ENCODE measurements at places on chromosomes 2 and 18.

DNA sequence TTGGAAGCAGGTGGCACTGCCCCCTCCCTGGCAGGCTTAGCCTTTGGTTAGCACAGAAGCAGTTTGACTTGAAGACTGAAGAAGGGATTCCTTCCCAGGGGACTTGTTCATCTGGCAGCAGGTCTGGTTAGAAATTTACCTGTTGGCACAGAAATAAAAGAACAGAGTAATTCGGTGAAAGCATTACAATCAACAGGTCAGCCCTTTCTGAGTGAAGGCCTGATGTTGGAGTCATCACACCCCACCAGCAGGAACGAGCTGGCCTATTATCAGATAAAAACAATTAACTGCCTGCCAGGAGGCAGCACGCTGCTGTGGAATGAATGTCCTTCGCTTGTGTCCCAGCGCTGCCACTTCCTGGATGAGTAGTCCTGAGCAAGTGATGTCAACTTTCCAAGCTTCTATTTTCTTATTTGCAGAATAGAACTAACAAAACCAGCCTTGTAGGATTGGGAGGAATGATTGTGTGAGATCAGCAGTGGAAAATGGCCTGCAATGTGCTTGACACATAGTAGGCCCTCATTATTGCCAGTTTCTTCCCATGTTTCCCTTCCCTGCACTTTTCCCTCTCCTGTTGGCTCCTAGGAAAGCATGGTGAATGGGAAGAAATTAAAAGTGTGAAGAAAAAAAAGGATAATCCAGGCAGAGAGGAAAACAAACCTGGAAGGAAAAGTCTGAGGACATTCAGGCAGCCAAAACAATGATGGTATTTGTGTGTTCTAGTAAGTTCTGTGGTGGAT is 29.0 kb downstream of the LGALSL start:
- no peak for DNase-seq

GRCh38 chr18:12315490-12315889 is 7.4 kb downstream of the TUBB6 start:
- no peak for DNase-seq

DNA sequence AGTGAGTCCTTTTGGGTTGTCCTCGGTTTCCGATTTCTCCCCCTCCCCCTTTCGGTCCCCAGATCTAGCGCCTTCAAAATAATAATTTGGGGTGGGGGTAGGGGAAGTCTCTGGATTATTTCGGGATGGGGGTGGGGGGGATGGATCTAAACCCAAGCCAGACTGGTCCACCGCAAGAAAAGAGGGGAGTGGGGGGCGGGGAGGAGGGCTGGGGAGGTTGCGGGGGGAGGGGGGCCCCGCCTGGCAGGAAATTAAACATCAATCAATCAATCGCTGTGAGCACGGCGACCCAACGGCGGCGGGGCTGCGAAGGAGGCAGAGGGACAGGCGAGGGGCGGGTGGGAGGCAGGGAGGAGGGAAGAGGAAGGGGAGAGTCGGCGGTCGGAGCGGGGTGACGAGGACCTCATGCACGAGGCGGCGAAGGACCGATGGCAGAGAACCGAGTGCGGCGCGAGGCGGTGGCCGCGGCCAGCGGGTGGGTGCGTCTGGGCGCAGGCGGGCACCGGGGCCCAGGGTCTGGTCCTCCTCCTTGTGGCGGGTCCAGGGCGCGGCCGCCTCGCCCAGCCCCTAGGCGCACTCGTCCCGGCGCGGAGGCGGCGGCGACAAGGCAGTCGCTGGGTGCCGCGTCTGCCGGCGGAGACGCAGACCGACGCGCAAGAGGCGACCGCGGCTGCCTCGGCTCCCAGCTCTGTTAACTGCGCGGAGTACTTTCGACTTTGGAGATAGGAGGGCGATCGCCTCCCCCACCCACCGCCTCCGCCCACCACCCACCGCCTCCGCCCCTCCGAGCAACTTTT is 468 bp upstream of the SATB2 start:
- DNase-seq: no peak

GRCh38 chr18:2223449-2223848 is 347.9 kb downstream of the METTL4 start:
- no peak for DNase-seq

DNA sequence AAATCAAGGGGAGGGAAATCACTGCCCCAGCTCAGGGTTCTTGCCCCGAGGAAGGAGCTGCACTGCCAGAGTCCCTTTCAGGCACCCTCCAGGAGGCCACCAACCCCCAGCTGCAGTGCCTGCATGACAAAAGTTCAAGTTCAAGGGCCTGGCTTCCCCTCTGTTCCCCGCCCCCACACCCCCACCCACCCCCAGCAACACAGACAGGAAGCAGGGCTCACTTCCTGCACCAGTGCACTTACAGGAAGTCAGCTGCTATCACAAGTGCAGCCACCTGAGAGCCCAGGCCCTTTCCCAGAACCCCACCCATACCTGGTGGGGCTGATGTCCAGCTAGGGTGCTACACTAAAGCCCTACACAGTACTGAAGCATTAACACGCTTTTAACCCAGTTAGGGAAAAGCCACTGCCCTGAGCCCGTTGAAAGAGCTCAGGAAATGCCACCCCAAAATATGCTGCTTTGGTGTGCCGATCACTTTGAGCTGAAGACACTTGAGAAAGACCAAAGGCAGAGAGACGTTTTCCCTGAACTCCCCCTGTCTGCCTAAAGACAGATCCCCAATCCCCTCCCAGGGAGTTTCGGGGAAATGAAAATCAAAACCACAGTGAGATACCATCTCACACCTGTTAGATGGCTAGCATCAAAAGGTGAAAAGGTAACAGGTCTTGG is 109.9 kb upstream of the CAB39 start:
- peak; percentile 53 for DNase-seq

- DNase-seq: no peak
Measured at GRCh38 chr18:72623444-72623843, 79.3 kb upstream of the CBLN2 start.

DNA sequence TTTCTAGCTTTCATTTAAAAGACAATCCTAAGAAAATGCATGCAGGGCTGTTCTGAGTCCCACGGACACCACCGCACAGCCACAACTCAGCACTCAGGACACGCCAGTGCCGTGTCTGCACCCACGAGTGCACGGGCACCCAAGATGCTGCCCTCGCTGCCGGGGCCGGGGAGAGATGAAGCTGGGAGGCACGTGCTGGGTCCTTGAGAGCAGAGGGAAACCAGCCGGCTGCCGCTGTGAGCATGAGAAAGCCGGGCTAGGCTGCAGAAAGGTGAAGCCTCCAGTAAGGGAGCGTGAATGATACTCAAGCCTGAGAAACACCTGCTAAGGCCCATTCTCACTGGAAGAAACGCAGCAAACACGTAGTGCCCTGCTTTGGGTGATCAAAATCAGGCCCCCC is 4.8 kb downstream of the COPS9 start:
- no peak for DNase-seq

- no peak for DNase-seq
Measured at GRCh38 chr2:158907926-158908456, 60.4 kb upstream of the TANC1 start.

- no peak for DNase-seq
Measured at GRCh38 chr2:226066391-226066790, 666.9 kb downstream of the NYAP2 start.

DNA sequence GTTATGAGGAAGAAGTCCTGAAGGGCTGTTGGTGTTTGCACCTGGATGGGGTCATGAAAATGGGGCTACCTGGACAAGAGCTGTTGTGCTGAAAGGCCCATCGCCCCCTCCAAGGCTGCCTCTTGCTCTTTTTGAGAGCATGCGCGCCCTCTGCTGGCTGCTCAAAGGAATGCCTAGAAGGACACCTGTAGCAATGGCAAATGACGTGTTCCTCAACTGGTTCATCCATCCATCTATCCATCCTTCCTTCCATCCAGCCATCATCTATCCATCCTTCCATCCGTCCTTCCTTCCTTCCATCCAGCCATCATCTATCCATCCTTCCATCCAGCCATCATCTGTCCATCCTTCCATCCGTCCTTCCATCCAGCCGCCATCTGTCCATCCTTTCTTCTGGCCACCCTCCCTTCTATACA is 17.2 kb upstream of the RPL31 start:
- DNase-seq: peak; percentile 78

- DNase-seq: no peak
Measured at GRCh38 chr2:222950638-222951285, 89.9 kb downstream of the ACSL3 start.

- DNase-seq: no peak
Measured at GRCh38 chr2:151325581-151326095, 31.8 kb upstream of the TNFAIP6 start.

DNA sequence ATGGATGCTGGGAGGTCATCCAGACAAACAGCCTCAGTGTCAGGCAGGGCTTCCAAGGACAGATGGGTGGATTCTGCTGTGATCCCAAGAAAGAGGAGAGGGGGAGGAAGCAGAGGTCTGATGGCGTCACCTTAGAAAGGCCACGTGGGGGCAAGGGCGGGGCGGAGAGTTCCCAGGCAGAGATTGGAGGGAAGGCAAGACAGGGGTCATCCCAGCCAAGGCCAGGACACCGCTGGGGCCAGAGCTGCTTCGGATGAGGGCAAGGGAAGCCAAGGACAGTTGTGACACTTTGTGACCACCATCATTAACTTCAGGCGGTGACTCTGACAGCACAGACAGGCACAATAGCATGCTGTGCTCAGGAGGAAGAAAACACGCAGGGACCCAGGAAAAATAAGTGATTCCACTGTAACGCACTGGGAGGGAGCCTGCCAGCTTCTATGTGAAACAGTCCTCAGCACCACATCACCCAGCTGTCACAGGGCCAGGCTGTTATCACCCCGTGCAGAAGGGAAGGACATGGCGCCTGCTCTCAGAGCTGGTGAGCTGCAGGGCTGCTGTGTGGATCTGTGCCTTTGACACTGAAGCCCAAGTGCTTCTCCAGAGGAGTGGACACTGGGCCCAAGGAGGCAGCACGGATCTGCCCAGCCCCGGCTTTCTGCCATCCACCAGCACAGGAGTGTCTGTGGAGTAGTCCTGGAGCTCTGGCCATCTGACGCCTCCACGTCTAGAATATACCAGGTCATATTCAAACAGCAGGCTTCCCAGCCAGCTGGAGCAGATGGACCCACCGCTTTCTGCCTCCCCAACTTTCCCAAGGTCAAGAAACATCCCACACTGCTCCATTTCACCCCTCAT is 204.1 kb downstream of the NDUFA10 start:
- DNase-seq: no peak

- DNase-seq: no peak
Measured at GRCh38 chr2:38065502-38066135, 10.3 kb downstream of the CYP1B1 start.

DNA sequence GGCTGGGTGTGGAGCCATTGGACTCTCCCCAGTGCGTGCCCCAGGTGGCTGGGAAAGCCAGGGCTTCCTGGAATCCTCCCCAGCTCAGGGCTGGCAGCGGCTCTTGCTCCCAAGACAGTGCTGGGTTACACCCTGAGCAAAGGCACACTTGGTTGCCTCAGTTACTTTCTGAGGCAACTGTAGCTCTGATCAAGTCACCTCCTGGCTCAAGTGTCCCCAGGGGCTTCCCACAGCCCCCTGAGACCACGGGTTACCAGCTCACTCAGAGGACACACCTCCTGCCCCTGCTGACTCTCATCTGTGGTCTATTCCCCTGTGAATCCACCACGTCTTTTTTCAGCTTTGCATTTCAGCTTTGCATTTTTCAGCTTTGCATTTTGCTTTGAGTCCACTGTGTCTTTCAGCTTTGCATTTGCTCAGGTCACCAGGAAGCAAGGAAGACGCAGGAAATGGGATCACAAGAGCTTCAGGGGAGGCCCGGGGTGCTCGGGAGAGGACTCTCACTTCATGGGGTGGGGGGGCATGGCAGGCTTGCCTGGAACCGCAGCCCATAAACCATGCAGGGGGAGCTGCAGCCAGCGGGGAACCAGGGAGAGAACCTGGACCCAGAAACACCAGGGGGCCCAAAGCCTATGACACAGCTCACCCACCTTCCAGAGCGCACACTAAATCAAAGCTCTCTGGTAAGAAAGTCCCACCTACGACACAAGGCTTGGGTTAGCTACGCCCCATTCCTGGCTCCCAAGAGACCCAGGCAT is 138.0 kb upstream of the ASB18 start:
- no peak for DNase-seq

- no peak for DNase-seq
Measured at GRCh38 chr2:1283020-1283801, 130.1 kb upstream of the TPO start.

DNA sequence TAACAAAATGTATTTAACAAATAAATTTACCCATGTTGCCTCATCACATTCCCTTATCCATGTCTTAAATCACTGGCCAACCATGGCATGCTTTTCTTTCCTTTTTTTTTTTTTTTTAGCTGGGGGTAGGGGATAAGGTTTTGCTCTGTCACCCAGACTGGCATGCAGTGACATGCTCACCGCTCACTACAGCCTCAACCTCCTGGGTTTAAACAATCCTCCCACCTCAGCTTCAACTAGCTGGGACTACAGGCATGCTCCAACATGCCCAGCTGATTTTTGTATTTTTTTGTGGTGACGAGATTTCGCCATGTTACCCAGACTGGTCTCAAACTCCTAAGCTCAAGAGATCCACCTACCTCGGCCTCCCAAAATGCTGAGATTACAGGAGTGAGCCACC is 266.4 kb downstream of the THSD7B start:
- DNase-seq: no peak

- no peak for DNase-seq
Measured at GRCh38 chr2:199307461-199307860, 150.3 kb downstream of the SATB2 start.

DNA sequence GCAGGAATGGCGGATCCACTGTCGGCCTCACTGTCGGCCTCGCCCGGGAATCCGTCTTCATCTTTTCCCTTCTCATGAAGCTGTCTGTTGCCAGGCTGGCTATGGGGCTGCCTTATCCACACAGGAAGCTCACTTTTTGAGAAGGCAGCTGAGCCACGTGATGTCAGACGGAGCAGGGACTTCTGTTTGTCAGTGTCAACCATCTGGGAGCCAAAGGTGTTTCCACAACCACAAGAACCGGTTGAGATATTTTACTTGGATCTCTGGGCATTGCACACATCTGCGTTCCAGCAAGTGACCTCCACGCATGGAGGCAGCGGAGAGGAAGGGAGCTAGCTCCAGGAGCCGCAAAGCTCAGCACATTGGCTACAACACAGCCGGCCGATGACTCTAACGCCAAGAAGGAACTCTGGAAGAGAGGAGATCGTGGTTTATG is 27.4 kb upstream of the TAF1B start:
- DNase-seq: no peak

DNA sequence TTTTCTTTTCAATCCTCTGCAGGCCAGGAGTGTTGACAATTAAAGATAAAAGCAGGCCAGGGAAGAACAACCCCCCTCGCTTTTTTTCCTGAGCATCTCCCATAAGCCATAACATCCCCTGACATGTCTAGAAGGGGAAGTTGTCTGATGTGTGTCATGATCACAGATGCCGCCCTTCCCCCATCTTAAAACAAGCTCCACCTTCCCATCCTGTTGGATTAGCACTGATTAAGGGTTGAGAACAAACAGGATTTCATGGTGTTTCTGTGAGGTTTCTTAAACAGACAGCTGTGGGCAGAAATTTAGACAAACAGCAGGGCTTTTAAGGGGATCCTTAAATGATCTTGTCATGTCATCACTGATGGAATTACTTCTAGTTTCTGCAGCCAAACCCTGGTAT is 59.4 kb upstream of the UPP2 start:
- DNase-seq: no peak

Measured in activated CD4-positive, alpha-beta T cell treated with anti-CD3 and anti-CD28 coated beads, Interleukin-2, amount 50 U/mL, for 48 hours (primary cell).